GM20000 (cell line): ENCODE measurements at places on chromosomes 6 and 20.

DNA sequence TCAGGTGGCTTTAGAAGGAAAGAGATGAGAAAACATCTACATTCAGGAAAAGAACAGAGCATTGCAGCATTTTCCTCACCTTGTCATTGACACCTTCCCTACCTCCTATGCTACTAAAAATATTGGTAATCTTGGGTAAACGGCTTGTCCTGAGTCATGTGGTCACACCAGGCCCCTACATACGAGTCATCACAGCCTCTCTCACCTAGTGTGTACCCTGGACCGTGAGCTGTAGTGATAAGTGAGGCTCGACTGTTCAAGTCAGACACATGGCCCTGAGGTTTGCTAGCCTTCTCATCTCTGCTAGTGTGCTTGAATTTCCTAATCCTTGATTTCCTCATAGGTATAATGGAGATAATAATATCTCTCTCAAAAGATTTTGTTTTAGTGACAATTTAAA lies 29.6 kb upstream of the TMEM244 start:
- DNase-seq, result no peak

DNA sequence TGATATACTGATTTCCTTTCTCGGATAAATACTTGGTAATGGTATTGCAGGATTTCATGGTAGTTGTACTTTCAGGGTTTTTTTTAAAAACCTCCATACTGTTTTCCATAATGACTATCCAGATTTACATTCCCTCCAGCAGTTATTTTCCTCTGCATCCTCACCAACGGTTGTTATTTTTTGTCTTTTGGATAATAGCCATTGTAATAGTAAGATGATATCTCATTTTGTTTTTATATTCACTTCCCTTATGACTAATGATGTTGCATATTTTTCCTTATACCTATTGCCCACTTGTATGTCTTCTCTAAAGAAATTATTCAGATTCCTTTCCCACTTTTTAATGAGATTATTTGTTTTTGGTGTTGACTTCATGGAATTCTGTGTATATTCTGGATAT lies 231.0 kb downstream of the MEI4 start:
- DNase-seq, result no peak

DNA sequence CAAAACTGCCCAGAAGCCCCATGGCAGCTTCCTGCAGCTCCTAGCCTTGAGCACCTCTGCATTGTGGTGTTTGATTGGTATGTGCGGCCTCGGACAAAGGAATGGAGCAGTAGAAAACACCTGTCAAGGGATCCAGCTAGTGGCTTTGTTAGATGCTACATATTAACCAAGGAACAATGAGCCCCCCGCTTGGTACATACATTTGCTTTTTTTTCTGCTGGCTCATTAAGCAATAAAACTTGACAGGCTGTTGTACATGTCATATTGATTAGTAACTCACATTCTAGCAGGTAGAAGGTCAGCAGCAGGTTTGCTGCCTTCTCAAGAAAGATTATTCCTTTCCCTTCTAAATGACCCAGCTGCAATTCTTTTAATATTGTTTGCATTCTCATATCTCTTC lies 937 bp downstream of the SPACA1 start:
- no peak for DNase-seq

GRCh38 chr6:51800603-51801002 lies 286.8 kb downstream of the PKHD1 start:
- no peak for DNase-seq

DNA sequence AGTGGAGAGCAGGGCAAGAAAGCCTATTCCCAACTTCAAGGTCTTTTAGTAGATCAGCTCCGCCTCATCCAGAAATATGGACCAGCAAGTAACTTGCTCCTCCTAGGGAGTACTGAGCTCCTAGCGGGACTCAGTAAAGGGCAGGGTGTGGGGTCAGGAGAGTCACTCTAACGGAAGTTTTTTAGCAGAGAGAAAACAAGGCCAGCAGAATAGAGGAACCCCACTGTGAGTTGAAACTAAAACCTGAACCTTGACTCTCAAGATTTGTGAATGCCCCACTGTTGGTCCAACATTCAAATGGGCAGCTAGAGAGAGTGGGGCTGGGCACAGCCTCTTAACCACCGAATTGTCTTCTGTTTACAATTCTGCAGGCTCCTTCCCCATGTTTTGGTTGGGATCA lies 244.8 kb downstream of the FARS2 start:
- peak; percentile 33 for DNase-seq

- DNase-seq, result no peak
Observed at GRCh38 chr20:62354031-62354808, 12.9 kb downstream of the LAMA5 start.
